ENCODE measurements at places on chromosomes 2 and 18.
A peak's percentile ranks its signal among the peaks of the same experiment; 100 is the strongest.

DNA sequence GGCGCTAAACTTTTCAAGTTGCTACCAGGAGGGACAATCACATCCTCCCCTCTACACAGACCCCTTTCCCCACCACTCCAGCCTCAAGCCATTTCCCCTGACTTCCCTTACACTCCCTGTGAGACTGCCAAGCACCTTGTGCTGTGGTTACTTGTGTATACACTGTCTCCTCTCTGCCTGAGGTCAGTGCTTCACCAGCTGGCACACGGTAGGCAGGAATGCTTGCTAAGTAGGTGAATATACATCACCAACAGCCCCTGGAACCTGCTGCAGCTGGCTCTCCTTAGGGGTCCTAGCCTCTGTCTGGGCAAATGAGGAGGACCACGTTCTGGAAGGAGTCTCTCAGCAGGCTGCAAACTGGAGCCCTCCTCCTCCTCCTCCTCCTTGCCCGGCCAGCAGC lies 38.3 kb upstream of the ACAA2 start:
- DNase-seq, result no peak

DNA sequence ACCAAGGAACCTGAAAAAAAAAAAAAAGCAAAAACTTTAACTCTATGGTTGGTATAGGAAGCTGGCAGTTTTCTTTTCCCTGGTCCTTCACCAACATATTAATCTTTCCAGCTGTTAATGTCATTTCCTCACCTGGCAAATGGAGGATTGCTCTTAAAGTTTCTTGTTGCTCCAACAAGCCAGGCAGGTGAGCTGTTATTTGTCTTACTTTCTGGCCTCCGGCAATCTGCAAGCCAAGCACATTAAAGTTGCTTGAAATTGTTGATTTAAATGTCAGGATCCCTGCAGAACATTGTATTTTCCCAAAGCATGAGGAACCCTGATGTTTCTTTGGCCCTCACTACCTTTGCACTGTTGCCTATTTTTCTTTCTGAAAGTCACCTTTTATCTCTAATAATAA lies 664.9 kb downstream of the METTL4 start:
- no peak for DNase-seq

- no peak for DNase-seq
These were observed 253.8 kb downstream of the FBXO15 start for GRCh38 chr18:73893880-73894279.

DNA sequence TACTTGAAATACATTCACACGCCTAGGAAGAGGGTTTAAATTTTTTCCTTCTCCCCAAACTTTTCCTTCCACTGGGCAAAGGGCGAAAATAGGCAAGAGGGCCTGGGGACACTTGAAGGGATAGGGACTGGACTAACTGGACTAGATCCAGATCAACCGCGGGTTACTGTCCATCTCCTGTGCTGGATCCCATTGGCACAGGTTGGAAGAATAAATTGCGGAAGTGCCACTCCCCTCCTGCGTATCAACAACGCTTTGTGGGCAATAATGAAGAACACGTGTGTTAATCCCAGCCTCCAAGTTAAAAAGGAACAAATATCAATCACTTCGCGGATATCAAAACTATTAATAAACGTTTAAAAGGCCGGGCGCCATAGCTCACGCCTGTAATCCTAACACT lies 1.7 kb upstream of the FZD5 start:
- DNase-seq, result no peak

DNA sequence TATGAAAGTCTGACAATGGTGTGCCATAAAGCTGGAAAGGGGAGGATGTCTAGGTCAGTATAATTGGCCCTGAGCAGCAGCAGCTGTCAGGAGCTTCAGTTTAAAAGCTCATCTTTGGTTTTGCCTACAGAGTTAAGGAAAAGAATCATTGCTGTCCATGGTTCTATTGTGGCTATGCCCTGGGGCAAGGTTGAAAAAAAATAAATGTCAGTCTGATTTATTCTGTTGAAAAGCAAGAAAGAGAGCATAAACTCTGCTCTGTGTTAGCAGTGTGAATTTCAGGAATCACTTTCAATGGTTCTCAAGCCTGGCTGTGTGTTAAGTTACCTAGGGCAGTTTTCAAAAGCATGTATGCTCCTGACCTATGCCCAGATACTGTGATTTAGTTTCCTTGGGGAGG lies 446.7 kb downstream of the SETBP1 start:
- no peak for DNase-seq

- no peak for DNase-seq
These were observed 42.7 kb upstream of the ODC1 start for GRCh38 chr2:10490806-10491291.

- no peak for DNase-seq
These were observed 259.1 kb downstream of the LNPK start for GRCh38 chr2:175743011-175743410.

- DNase-seq, result peak; percentile 42
These were observed at the start of gene ARHGEF4 for GRCh38 chr2:130836501-130837174. Gene ARHGEF4, plus strand, starts transcription at chr2:130836914. Its CDS starts 40 bp downstream, at chr2:130836954.

- DNase-seq, result no peak
These were observed 988 bp upstream of the KCNE4 start for GRCh38 chr2:223050900-223051504.

DNA sequence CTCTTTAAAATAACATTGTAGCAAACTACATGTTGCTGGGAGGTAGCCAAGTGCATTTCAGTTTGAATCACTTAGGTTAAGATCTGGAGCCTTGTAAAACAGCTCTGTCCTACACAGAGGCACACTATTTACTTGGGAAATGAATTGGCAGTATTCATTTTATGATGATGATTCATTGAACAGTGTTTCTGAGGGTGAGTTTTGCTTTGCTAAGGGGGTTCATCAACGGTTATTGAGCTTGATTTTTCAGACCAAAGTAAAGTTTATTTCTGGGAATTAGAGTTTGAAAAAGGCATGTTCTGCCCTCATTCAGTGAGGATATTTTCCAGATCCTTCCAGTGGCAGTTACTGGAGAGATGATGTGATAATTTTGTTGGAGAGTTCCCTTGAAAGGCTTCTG lies 55.6 kb downstream of the CCDC85A start:
- DNase-seq, result no peak

DNA sequence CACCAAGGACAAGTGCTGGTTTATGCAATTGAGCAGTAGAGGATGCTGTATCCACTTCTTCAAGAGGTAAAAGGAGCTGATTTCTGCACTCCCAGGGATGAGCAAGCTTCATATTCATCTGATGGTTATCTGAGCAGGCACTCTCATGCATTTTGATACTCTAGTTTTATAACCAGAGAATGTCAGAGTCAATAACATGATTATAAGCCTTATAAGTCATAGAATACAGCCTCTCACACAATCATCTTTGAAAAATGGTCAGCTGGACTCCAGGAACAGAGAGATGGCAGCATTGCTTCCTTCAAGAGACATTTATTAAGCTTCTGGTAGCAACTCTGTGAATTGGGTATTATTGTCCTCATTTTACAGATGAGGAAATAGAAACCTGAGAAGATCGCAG lies 167.1 kb downstream of the SLC8A1 start:
- DNase-seq, result no peak

DNA sequence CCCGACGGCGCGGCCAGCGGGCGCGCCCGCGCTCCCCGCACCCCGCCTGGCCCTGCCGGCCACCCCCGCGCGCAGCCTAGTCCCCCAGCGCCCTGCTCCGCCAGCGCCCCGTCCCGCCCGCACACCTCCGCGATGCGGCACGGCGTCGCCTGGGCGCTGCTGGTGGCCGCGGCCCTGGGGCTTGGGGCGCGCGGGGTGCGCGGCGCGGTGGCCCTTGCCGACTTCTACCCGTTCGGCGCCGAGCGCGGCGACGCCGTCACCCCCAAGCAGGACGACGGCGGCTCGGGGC lies 232 bp downstream of the SNED1 start:
- peak; percentile 4 for DNase-seq

DNA sequence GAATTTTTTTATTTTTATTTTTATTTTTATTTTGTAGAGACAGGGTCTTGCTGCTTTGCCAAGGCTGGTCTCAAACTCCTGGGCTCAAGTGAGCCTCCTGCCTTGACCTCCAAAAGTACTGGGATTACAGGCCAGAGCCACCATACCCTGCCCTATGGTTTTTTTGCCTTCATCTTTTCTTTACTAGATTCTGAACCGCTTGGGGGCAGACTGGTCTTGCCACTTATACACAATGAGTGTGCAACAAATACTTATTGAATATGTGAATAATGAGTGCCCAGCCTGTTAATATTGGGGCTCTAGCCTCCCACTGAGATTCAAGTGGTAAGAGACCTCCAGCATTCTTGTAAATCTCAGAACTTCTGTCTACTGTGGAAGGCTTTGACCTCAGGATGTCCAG lies 3.9 kb downstream of the NCK2 start:
- DNase-seq, result no peak

- DNase-seq, result no peak
These were observed 5.2 kb upstream of the GPR55 start for GRCh38 chr2:230930149-230930780.

GRCh38 chr2:151260573-151261230 lies 961 bp downstream of the RBM43 start:
- DNase-seq, result no peak

GRCh38 chr2:78817430-78817829 lies 208.1 kb upstream of the REG3G start:
- no peak for DNase-seq

GRCh38 chr18:56565046-56565445 lies 73.3 kb downstream of the TXNL1 start:
- no peak for DNase-seq

- DNase-seq, result peak; percentile 12
These were observed 219.2 kb downstream of the LRP1B start for GRCh38 chr2:141911485-141912066.

- no peak for DNase-seq
These were observed 53.9 kb downstream of the BOLA3 start for GRCh38 chr2:74093840-74094239.

GRCh38 chr2:76461431-76461830 lies 750.7 kb upstream of the GCFC2 start:
- no peak for DNase-seq

DNA sequence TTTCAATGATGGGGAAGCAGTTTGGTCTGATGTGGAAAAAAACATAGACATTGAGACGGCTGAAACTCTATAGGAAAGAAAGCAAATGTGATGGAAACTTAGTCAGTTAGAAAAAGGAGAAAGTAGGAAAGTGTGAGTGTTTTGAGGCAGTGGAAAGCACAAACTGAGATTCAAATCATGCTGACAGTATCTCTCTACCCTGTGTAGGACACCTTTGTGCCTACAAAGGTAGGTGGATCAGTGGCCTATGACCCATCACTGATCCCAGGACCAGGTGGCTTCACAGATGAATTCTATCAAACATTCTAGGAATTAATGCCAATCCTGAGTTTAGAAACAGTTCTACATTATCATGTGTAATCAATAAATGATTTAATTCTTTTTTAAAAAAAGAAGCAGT lies 57.1 kb downstream of the CD226 start:
- DNase-seq, result no peak

GRCh38 chr2:240252191-240252871 lies 111.9 kb upstream of the OTOS start:
- DNase-seq, result no peak

DNA sequence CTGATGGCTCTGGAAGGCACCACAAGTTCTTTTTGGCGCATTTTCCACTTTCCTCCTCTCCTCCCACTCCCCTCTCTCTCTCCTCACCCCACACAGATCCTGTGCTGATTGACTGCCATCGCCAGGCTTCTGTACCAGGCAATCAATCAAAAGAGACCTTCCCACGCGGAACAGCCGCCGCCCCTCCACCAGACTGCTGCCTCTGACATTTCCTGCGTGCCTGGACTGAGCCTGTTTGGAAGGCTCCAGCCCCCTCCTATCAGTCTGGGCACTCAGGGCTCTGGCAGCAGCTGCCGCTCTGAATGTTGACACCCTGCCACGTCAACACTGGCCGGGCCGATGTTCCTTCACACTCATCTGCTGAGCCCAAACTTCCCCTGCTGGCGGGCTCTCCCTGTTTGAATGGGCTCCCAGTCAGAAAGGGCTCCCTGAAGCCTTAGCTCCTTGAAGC lies 467.7 kb downstream of the EPHA4 start:
- DNase-seq, result no peak

- DNase-seq, result no peak
These were observed 48.4 kb downstream of the MYCN start for GRCh38 chr2:15988733-15989132.

DNA sequence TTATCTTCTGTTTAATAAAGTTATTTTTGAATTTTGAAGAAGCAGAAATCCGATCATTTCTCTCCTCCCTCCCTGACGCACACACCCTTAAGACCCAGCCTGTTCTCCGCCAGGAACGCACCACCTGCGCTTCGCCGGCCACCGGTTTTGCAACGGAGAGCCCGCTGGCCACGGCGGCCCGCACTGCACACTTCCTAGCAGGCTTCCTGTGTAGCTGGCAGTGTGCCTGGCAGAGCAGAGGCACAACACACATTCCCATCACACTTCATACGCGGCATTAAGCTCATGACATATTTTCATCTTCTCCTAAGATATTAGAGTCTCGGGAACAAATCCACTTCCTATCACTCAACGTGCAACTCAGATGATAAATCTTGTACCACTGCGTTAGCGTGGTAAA lies 148.0 kb downstream of the HDAC4 start:
- DNase-seq, result no peak

GRCh38 chr18:54750350-54750749 lies 77.9 kb upstream of the RAB27B start:
- DNase-seq, result no peak

- no peak for DNase-seq
These were observed 121.8 kb downstream of the EPHA4 start for GRCh38 chr2:221450280-221450679.

DNA sequence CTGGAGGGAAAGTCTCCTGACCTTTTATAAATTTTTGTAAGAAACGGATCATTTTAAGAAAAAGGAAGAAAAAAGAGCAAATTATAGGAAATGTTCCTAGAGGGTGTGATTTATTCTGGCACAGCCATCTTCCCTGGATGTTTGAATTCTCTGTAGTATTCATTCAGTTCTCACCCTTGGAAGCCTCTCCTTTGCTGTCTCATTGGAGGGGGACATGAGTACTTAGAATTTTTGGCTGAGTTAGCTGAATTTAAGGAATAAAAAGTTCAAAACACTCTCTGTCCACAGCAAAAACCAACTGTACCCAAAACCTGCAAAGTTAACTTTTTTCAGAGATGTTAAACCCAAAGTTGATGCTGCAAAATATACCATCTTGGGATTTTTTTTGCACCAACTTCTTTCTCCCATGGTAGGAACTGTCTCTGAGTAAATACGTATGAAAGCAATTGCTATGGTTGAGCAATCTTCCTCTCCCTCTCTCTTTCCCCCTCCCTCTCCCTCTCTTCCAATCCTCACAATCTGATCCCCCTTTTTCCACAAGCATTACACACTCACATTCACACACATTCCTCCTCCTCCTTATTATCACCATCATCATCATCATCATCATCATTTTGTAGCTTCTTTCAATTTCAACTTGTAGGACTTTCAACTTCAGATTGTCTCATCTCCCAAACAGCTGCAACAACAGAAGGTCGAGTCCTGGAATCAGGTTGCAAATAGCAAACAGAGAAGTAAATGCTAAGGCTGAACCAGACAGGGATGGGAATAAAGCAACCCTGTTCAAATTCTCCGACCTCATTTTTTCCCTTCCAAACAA lies 183.7 kb downstream of the GFPT1 start:
- DNase-seq, result no peak

All from activated naive CD4-positive, alpha-beta T cell treated with anti-CD3 and anti-CD28 coated beads for 36 hours (primary cell).